ENCODE measurements at places on chromosomes 5 and 9.
A peak's percentile ranks its signal among the peaks of the same experiment; 100 is the strongest.

DNA sequence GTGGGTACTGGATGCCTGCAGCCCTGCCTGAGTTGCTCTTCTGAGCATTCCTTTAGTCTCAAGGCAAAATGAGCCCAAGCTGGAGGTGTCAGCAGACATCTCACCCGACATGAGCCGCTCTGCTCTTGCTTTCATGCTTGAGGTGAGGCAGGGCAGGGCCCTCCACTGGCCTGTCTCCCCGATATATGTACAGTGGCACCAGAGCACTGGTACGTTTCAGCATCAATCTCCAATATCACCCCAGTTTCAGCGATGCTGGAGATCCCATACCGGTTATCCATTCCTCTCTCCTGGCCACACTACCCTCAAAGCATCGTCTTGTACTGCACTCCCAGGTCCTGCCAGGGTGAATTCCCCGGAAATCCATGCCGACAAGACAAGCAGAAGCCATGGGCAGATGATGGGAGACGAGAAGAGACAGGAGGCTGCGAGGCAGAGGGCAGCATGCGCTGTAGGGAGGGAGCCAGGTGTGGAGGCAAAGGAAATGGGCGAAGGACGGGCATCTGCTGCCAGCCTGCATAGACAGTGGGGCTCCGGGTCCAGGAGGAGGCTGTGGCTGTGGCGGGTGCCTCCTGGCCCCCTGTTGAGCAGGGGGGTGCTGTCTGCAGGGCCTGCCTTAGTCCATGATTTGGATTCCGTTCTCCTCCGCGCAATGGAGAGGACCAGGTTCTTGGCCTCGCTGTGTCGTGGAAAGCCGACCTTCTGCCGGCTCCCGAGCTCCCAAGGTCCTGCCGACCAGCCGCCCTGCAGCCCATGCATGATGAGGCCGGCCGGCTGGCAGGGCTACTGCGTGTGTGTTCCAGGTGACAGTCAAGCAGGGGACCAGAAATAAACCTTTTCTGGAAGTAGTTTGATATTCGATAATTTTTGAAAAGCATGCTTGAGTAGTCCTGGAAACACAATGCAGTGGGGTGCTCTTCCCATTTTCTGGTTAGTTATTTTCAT is 152.2 kb upstream of the IRX2 start:
- DNase-seq: no peak

DNA sequence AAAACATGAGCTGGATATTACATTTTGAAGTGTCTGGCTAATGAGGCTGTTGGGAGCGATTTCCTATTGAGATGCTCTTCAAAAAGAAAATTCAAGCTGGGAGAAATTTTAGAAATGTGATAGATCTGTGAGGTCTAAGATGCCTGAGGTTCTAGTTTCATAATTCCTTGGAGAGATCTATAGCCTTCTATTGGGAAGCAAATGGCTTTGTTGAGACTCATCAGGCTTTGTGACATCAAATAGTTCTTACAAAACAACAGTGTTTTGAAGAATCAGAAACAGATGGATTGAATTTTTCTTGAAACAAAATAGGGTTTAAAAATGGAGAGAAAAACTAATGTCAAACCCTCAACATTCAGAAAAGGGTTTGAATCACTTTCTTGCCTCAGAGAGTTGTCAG is 292.9 kb downstream of the NNT start:
- no peak for DNase-seq

GRCh38 chr9:7259544-7260241 is 501.9 kb downstream of the KDM4C start:
- no peak for DNase-seq

GRCh38 chr9:124263213-124263612 is 5.5 kb downstream of the NEK6 start:
- no peak for DNase-seq

GRCh38 chr5:29134418-29134817 is 2059.1 kb upstream of the CDH6 start:
- no peak for DNase-seq

- DNase-seq: no peak
Measured at GRCh38 chr9:129481810-129482511, 138.9 kb downstream of the C9orf50 start.

DNA sequence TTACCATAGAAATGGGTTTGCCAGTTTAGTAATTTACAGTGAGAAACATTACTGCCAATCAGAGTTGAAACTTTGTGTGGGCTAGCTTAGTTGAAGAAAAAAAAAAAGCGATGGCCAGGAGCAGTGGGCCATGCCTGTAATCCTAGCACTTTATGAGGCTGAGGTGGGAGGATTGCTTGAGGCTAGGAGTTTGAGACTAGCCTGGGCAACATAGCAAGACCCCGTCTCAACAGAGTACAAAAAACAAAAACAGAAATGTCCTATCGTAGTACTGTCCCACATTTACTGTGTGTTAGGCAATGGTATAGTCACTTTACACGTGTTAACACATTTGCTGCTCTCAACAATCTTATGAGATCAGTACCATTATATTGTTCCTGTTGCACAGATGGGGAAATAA is 2.3 kb downstream of the OSTF1 start:
- no peak for DNase-seq

DNA sequence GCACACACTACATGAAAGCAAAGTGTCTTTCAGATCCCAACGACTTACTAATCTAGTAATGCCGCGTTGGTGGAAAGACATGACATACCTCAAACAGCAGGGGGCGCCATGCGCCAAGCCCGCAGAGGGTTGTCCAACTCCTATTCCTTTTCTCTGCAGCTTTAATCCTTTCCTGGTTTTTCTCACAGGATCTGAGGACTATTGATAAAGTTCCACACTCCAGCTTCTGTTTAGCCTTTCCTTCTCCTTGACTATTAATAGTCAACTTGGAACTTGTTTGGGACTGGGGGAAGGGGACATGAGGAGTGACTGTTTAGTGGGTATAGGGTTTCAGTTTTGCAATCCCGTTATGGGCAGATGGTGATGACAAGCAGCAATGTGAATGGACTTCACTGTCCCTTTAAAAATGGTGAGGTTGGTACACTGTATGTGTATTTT is 62.9 kb downstream of the OTULIN start:
- peak; percentile 81 for DNase-seq

DNA sequence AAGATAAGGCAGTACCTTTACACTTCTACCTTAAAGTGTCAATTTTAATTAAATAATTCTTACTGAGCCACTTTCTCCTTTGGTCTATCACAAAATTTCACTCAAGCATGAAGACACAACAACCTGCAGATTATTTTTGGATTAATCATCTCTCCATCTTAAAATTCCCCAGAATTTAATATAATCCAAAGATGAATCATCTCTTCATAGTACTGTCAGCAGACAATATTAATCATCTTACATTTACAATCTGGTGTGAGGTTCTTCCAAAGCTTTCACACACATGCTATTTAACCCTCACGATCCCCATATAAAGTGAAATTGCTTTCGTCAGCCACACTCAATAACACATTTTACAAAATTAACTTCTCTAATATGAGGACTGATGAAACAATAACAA is 43.0 kb downstream of the LHFPL2 start:
- no peak for DNase-seq

GRCh38 chr5:116557669-116558271 is 16.9 kb downstream of the SEMA6A start:
- DNase-seq: peak; percentile 34

DNA sequence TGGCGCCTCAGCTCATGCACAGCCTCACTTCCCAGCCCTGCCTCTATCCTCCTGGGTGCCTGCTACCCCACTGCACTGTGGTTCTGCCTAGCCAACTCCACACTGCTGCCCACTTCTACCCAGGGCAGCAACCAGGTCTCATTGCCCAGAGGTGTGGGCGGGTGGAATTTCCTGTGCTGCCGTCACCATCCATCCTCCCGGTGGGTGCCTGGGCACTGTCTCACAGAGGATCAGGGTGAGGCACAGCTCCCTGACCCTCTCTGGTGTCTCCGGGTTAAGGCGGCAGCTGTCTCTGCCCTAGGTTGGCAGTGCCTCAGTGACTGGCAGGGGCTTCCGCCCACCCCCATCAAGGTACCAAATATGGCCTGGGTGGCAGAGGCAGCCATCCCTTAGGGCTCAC is 4.3 kb upstream of the MTMR12 start:
- no peak for DNase-seq

DNA sequence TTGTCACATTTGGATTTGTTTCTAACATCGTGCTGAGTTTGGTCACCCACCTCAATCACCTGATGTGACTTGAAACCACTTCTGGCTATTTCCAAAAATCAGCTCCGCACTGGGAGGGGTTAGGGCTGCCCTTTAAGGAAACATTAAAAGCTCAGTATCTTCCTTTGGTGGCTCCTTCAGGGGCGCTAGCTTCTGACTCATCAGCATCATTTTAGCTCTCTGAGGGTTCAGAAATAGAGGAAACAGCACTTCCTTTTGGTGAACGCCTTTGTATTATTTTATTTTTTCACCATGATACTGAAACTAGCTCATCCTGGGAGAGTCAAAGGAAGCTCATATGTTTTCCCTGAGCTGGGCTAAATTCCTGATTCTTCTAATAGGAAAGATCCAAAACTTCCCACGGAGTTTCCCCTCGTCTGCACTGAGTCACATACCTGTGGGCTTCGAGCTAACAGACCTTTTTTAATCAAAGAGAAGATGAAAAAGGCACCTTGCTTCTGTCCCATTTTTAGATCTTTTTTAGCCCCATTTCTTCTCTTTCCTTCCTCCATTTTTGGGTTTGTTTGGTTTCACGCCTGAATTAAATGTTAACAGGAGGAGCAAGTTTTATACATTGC is 48.2 kb downstream of the ROPN1L start:
- no peak for DNase-seq

DNA sequence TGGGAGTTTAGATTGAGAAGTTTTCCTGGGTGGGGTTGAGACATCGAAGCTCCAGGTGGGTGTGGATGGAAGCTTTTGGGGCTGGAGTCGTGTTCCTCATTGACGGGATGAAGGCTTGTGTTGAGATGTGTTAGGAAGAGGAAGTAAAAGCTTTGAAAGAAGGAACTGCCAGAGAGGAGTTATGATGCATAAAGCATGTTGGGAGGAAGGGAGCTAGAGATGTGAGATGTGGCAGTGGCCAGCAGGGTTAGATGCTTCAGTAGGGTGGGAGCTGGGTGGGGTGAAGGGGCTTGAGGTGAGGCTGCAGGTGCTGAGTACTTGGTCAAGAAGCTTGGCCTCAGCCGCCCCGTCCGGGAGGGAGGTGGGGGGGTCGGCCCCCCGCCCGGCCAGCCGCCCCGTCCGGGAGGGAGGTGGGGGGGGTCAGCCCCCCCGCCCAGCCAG is 56.7 kb downstream of the HSPA4 start:
- no peak for DNase-seq

DNA sequence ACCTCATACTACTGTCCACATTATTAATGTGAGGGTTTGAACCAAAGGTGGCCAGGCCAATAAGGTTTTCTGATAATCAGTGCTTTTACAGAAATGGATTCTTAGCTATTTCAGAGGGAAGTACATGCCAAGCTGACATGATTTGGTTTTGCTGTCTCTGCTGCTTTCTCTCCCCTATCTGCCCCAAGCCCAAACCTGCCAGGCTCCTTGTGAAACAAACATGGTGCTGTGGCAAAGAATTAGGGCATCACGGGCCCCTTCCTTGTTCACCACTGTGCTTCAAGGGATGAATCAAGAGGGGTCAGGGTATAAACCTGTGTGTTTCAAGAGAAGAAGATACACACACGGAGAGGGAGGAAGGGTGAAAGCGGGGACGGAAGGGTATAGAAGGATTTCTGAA is 41.3 kb upstream of the SMU1 start:
- DNase-seq: no peak

DNA sequence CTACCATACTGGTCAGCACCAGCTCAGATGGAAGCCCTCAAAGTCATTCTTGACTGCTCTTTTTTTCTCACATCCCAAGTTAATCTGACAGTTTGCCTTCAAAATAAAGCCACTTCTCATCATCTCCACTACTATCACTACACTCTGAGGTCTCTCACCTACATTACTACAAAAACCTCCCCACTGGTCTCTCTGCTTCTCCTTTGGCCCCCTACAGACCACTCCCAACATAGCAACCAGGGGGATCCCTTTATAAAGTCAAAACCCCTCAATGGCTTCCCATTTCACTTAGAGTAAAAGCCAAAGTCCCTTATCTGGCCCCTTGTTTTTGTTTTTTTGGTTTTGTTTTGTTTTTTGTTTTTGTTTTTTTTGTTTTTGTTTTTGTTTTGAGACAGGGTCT is 4.6 kb downstream of the ARAP3 start:
- DNase-seq: no peak

DNA sequence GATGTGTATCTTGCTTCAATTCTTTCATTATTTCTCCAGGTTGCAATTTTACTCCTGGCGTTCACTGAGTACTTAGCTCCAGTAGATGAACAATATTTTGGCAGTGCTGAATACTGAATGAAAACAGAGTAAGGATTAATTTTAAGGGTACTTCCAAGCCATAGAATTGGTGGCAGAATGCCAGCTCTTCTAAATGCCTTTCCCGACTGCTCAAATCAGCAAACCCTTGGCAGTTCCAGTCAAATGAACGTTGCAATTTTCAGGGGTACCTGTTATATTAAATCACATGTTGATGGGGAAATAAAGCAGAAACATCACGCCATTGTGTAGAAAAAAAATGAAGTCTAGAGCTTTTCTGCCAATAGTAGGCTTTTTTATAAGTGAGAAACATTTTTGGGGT is 282.4 kb upstream of the RPS23 start:
- peak; percentile 75 for DNase-seq

DNA sequence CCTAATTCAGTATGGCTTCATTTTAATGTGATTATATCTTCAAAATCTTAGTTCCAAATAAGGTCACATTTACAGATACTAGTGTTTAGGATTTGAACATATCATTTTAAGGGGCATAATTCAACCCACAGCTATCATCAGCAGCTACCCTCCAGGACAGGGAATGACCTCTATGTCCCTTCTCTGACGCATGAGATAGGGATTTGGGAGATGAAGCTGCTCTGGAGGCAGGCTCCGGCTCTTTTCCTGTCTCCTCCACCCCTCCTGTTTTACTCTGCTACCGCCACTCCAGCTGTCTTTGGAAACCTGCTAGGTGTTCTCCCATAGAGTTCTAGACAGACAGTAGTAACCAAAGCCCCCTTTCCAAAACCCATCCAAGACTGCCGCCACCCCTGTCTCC is 119.2 kb downstream of the CARTPT start:
- DNase-seq: no peak

DNA sequence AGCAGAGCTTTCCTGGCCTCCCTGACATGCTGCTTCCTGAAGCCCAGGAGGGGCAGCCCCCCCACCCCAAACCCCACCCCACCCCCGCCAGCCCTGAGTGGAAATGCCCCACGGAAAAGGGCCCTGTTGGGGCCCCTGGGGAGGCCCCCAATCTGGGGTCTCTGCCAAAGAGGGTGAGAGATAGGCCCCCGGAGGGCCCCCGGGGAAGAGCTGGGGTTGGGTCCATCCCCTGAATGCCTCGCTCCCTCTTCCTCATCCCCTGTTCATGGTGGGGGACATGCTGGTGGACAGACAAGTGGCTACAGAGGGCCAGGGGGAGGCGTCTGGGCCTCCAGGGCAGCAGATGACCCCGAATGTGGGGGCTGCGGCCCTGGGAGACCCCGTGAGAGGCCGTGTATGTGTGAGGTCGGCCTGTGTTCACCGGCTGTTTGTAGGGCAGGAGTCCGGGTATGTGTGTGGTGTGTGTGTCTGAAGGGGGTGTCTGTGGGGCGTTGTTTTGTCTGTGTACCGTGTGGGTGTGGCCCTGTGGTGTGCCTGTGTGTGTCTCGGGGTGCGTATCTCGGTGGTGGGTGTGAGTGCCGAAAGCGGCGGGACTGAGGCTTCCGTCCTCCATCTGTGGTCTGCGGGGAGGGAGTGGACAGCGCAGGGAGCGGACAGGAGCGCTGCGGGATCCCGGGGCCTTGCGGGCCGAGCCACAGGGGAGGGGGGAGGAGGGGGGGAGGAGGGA is 11.3 kb downstream of the C9orf50 start:
- DNase-seq: no peak

Measured in NCI-H446 treated with DMSO at 0.1 percent for 48 hours (cell line).